WERI-Rb-1 (cell line): ENCODE measurements at places on chromosomes 2 and 18.
A peak's percentile ranks its signal among the peaks of the same experiment; 100 is the strongest.

- no peak for DNase-seq
These were observed 398.7 kb downstream of the DSEL start for GRCh38 chr18:67117804-67118203.

- DNase-seq, result no peak
These were observed 195.4 kb downstream of the SPP2 start for GRCh38 chr2:234245945-234246344.

GRCh38 chr2:209864716-209865295 is 93.2 kb downstream of the UNC80 start:
- peak; percentile 25 for DNase-seq

DNA sequence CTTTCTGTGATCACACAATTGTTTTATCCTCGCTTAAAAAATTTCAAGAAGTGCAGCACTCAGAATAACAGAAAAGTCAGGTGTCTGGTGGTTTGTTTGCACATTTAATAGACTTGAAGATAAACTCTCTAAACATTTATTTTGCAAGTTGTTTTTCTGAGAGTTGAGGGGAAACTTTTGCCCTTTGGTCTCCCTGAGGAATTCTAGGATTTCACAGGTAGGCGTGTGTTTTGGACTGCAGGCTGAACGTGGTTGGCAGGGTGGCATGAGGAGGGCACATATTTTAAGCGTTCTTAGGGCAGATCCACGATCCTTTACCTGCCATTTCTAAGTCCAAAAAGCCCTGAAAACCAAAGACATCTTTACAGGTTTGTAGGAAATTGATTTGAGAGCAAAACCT is 188.6 kb downstream of the NEDD4L start:
- no peak for DNase-seq

GRCh38 chr2:160075171-160075570 is 12.8 kb upstream of the PLA2R1 start:
- DNase-seq, result no peak

DNA sequence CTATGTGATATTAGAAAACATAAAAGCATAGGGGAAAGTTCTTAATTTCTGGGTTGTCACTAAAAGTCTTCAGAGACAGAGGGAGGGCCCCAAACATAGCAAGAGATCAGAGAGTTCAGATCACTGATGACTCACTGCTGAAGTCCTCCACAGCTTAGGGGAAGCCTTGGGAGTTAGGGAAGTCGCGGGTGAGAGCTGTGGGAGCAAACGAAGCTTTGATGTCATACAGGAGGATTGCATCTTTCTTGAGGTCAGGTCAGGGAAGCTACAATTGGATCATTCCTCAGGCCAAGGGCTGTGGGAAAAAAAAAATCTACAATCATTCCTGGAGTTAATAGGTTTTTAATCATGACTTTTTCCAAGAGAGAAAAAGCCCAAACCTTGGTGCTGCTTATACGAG is 96.2 kb downstream of the COPS8 start:
- no peak for DNase-seq

DNA sequence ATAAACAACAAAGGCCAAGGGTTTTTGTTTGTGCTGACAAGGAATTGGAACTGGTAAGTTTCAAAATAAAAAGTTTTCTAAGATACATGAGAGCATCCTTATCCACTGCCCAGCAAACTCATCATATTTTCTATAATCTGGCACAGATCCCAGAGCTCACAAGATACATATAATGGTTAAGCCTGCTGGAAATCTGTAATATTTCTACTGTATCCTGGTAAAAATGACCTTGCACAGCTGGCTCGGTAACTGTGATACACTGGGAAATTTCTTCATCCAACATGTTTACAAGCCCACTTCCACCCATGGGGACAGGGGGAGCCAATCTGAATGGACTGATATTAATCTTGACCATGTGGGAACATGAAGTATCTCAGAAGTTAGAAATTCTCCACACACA is 425.4 kb upstream of the MMADHC start:
- no peak for DNase-seq

GRCh38 chr2:186032102-186032738 is 293.6 kb downstream of the FSIP2 start:
- no peak for DNase-seq

- DNase-seq, result no peak
These were observed 160.6 kb downstream of the METTL4 start for GRCh38 chr18:2410688-2411087.

DNA sequence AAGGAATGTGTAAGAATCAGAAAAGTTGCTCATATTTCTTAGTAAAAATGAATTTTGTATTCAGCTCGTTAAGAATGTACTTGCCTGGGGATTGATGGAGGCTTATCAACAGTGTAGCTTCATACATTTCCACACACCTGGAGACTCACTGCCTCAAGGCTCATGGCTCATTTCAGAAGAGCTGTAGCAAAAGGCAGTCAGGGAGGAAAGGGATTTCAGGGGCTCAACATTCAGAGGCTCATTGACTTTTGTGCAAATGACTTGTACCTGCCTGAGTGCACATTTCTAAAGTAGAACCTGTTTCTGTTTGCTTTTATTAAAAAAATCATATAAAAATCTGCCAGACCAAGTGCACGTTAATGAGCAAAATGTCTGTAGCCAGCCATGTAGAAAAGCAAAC is 304.4 kb downstream of the KCNS3 start:
- DNase-seq, result no peak

DNA sequence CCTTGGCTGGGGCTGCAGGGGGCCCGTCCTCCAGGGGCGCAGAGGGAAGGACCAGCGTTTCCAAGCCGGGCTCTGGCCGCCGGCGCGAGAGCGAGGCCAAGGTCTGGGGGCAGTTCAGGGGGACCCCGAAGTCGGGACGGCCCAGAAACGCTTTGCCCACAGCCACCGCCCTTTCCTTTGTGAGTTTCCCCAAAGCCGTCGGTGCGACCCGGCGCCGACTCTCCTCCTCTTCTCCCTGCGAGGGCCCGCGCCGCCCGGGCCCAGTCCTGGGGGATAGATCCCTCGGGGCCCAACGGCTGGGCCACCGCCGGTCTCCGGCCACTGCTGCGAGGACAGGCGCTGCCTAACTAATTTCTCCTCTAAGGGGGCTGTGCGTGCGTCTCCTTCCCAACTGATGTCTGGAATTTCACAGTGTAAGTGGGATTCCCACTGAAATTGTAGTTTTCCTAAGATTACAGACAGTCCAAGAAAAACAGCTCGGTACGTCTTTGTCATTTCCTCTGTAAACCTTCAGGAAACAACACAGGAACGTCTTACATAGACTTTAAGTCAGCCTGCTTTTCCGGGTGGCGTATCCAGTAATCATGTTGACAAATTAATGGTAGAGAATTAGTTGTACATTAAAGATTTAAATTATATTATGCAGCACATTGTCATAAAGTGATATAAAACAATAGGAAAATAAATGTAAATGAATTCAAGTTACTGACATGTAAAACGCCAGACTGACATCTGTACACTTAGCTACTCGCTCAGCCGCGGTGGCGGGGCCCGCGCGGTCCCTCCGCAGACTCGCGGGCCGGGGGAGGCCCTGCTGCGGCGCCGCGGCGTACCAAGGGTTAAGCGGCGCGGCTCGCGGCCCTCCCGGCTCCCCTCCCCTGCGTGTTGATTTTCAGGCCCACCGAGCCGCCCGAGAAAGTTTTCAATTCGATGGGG is 139.4 kb upstream of the SIX3 start:
- no peak for DNase-seq

- no peak for DNase-seq
These were observed 61.7 kb downstream of the ACKR3 start for GRCh38 chr2:236631281-236631855.

- DNase-seq, result peak; percentile 19
These were observed 51.5 kb downstream of the USP37 start for GRCh38 chr2:218516614-218517013.

GRCh38 chr2:234805836-234806235 is 146.0 kb upstream of the SH3BP4 start:
- DNase-seq, result no peak

GRCh38 chr18:56302156-56302555 is 336.2 kb downstream of the TXNL1 start:
- DNase-seq, result no peak

GRCh38 chr2:217370391-217370790 is 510.5 kb upstream of the TNP1 start:
- DNase-seq, result no peak

DNA sequence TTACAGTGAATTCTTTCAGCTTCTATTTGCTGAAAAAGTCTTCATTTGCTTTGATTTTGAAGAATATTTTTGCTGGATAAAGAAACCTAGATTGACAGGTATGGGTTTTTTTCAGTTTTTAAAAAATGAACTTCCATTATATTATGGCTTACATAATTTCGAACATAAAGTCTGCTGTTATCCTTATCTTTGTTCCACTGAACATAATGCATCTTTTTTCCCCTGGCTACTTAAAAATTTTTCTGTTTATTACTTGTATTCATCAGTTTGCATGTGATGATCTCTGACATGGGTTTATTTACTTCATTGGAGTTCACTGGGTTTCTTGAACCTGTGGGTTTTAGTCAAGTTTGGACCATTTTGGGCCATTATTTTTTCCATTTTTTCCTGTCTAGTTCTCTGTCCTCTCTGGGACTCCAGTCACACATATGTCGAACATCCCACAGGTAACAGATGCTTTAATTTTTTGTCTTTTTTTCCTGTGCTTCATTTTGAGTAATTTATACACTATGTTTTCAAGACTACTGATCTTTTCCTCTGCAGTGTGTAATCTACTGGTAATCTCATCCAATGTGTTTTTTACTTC is 33.1 kb downstream of the SEC11C start:
- DNase-seq, result no peak

GRCh38 chr2:12054956-12055618 is 308.7 kb downstream of the LPIN1 start:
- no peak for DNase-seq

DNA sequence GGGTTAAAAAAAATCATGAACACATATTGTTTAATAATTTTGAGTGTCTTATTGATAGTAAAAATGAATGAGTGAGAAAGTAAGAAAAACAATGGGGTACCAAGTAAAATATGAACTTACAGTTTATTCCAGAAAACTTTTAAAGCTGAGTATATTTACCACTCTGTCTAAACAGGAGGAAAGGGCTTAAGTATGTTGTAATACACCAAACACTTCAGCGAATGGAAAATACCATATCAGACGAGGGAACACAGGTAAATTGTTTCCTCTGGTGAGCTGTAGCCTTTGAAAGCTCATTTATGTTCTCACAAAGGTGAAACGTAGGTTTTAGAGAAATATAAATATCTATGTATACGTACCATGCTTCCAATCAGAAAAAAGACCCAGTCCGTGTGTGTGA is 1209.6 kb upstream of the ZEB2 start:
- no peak for DNase-seq

GRCh38 chr18:25669741-25670140 is 317.8 kb upstream of the ZNF521 start:
- no peak for DNase-seq

GRCh38 chr2:67159929-67160328 is 237.2 kb upstream of the ETAA1 start:
- DNase-seq, result no peak

- no peak for DNase-seq
These were observed 92.1 kb downstream of the COLEC12 start for GRCh38 chr18:408367-408766.

- DNase-seq, result no peak
These were observed 88.3 kb downstream of the ZNF516 start for GRCh38 chr18:76406791-76407190.

DNA sequence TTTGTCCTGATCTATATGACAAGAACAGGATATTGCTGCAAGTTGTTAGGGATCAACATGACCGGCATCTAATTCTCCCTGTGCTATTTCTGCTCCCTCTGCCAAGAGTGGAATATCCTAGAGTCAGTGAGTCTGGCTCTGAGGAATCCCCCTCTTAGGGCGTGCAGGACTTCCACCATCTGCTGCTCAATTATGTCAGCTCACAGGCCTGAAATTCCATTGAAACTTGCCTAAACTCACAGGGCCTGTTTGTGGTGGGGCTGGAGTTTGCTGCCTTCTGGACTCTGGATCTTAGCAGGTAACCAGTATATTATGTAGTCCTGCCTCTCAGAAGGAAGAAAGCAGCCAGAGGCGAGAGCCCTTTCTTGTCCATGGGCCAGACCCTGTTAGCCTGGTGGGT is 323.0 kb downstream of the TSN start:
- DNase-seq, result peak; percentile 80

- no peak for DNase-seq
These were observed 7.6 kb downstream of the NFU1 start for GRCh38 chr2:69429491-69430183.

DNA sequence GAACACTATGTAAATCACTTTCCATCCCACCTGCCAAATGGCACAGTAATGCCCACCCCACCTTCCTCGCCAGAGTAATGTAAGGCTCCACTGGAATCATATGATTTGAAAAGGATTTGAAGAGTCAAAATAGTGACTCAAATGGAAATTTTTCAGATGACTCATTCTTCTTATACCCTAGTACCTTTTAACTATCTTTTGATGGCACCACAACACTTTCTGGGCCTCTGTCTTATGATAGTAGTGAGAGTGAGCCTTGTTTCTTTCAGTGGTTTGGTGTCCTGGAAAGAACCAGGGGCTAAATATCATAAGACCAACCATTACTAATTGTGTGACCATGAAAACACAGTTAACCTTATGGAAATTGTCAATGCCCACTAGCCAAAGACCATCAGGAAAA is 235.4 kb upstream of the SLC14A2 start:
- DNase-seq, result no peak

DNA sequence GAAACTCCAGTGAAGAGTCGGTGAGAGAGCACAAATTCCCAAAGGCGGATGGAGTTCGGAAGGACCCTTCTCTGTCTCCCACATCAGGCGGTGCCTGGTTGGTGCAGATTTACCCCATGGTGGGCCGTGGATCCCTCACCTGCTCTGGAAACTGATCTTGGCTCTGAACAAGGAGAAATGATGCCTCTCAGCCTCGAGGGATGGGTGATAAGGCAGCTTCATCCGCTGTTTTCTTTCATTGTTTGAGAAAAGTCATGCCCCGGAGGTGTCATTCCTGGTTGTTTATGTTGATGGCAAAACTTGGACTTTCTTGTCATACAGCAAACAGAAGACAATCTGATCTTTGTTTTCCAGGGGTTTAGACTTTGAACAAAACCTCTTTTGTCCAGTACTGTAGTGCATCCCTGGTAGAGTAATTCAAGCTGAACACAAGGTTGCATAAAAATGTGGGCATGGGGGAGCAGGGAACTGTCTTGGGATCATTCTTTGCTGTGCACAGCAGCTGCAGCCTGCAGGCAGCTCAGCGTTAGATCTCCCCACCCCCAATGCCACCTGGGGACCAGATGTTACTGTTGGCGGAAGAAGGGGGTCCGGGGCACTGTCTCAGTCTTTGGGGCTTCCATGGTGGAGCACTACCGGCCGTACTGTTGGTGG is 81.3 kb downstream of the NFATC1 start:
- no peak for DNase-seq

GRCh38 chr2:49111006-49111405 is 43.3 kb downstream of the FSHR start:
- no peak for DNase-seq

- no peak for DNase-seq
These were observed 32.8 kb downstream of the ZBTB7C start for GRCh38 chr18:48376406-48376805.
